CD14-positive monocyte (primary cell): ENCODE measurements at places on chromosomes 16 and 17.

- no peak for DNase-seq
Observed at GRCh38 chr16:16124974-16125373, 98.3 kb downstream of the ABCC6 start.

DNA sequence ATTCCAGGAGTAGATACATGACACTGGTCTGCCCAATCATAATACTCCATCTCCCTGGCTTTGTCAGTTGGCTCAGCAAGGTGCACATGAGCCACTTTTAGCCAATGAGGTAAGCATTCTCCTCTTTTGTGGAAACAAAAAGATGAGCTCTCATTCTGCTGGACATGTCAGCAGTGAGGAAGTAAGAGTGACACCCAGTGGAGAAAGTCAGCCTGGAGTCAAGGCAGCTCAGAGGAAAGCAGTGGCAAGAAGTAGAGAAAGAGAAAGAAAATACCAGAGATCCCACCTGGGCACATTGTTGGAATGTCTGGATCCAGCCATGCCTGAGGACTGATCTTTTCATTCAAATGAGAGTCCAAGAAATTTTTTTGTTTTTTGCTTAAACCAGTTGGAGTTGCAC, 496.9 kb upstream of the C16orf82 start:
- no peak for DNase-seq

DNA sequence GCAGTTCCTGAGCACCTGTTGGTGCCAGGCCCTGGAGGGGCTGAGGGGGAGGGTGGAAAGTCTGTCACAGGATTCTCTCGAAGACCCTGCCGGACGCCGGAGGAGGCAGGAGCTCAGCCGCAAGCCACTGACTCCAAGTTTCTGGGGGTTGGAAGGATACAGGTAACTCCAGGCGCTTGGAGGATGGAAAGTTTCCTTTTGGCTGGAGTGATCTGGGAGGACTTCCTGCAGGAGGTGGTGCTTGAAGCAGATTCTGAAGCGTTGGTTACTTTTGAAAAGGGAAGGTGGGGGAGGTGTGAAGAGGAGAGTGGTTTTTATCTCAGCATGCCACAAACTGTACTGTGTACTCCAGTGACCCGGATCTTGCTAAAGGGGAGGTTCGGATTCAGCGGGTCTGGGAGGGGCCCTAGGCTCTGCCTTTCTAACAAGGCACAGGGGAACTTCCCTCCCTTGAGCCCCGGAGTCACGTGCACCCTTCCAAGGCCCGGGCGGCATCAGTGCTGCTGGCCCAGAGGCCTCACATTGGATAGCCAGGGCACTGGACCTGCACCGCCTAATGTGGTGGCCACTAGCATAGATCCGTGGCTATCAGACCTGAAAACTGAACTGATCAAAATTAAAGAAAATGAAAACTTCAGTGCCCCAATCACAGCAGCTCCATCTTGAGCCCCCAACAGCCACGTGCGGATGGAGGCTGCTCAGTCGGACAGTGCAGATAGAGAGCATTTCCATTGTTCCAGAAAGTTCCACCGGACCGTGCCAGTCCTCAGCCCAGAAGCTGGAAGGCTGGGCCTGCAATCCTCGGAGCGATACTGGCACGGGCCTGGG, 42.2 kb upstream of the GSE1 start:
- peak; percentile 84 for DNase-seq

GRCh38 chr16:84687715-84688114, 12.1 kb upstream of the USP10 start:
- DNase-seq, result peak; percentile 83

- no peak for DNase-seq
Observed at GRCh38 chr16:85650844-85651628, 37.7 kb downstream of the GINS2 start.

DNA sequence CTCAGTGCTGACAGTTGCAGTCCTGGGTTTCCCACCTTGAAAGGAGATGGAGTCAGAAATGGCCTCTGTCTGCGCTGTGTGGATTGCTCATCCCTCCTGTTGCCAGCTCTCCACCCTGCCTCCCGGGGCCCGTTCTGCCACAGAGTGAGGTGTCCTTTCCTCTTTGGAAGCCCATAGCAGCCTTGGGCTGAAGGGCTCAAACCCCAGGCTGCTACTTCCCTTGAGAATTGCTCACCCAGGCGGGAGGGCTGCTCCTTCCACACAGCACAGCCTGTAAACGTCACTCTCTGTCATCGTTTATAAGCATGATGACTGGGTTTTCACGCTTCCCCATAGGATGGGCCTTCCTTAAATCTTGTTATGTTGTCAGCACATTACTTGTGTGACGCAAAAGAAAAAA, 62.7 kb downstream of the FOXK2 start:
- no peak for DNase-seq

GRCh38 chr17:2700030-2700490, 11.5 kb downstream of the CLUH start:
- DNase-seq, result no peak

DNA sequence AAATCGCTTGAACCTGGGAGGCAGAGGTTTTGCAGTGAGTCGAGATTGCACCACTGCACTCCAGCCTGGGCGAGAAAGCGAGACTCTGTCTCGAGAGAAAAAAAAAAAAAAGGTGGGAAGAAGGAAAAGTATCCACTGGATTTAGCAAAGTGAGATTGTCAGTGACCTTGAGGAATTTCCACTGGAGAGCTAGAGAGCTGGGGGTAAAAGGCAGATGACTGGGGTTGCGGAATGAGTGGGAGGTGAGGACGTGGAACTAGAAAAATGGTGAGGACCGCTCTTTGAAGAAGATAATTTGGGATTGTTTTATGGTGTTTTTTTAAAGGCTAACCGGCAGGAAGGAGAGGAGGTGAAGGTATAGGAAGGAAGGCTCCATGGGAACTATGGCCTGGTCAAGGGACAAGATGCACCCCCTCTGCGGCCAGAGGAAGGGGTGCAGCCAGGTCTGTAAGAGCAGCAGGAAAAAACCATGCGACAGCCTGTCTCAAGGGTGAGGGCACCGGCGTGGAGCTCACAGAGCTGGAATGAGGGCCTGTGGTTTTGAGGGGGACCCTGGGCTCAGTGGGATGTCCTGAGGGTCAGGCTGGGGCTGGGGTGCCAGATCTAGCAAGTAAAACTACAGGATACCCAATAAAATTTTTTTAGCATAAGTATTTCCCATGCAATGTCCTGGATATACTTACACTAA, 694 bp upstream of the MLST8 start:
- no peak for DNase-seq
